ENCODE measurements at places on chromosomes 2 and 18.

DNA sequence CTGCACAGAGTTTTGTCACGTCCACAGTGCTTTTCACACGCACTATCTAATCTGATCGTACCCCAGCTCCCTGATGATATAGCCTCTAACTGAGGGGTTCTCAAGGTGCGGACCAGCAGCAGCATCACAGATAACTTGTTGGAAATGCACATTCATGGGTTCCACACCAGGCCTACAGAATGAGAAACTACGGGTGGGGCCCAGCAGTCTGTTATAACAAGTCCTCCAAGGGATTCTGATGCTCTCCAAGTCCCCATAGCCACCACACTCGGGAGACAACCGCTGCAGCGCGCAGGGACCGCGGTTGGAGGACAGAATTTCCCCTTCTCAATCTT, 745 bp upstream of the BZW1 start:
- DNase-seq, result no peak

- DNase-seq, result peak; percentile 84
These were observed 234.4 kb downstream of the TRIB2 start for GRCh38 chr2:12950957-12951656.

GRCh38 chr2:47203995-47204394, 48.9 kb upstream of the STPG4 start:
- DNase-seq, result no peak

DNA sequence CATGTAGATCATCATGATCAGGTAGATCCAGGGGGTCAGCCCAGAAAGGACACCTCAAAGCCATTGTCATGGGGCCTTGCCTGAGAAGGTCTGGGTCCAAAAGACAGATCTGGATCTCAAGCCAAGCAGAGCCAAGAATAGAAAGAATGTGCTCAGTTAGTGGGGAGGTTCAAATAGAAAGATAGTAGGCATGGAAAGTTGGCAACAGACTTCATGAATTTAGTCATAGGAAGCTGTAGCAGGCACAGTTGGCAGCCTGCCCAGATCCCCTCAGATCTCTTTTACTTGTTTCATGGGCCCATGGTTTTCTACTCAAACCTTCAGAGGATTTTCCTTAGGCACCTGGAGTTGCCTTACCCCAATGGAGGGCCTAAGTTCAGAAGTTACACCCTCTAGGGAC, 767.0 kb downstream of the SLC4A3 start:
- DNase-seq, result peak; percentile 0

GRCh38 chr2:100658017-100658416, 95.2 kb downstream of the PDCL3 start:
- no peak for DNase-seq

All from kidney capillary endothelial cell (primary cell).